SK-MEL-5 (cell line): ENCODE measurements at places on chromosomes 1 and 21. TPM values are rescaled to one million over a fixed set of nuclear protein-coding genes. Genes with fewer than 3 reads are reported as not detected.

Gene ATP6V1G3
- total RNA-seq: not detected in 2 replicates

Gene SHISAL2A
- total RNA-seq: not detected in 2 replicates

Gene TSACC
- total RNA-seq: 1.3 and 3.0 TPM in 2 replicates

Gene TMEM222
- 38.0 and 38.1 TPM in 2 replicates for total RNA-seq

Gene PTGFRN
- total RNA-seq: 28.4 and 36.3 TPM in 2 replicates
